ENCODE measurements at places on chromosomes 2 and 18.

GRCh38 chr18:56202678-56203077 is 435.7 kb downstream of the TXNL1 start:
- DNase-seq, result peak; percentile 6

DNA sequence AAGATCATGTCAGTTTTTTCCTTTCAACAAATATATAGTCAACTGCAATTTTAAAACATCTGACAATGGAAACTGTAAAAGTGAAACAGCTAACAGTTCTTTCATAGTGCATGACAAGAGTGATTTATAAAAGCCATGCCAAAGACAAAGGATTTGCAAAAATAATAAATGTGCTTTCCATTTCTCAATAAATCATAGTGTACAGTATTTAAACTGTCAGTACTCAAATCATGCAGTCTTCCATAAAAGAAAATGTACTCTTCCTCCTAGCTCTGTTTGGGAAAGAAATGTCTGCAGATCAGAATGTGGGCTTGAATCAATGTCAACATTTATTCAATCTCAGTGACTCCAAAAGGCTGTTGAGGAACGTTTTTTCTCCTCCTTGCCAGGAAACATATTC is 131.7 kb upstream of the PDE1A start:
- no peak for DNase-seq

- DNase-seq, result peak; percentile 45
Observed at GRCh38 chr2:38128653-38129052, 52.7 kb upstream of the CYP1B1 start.

DNA sequence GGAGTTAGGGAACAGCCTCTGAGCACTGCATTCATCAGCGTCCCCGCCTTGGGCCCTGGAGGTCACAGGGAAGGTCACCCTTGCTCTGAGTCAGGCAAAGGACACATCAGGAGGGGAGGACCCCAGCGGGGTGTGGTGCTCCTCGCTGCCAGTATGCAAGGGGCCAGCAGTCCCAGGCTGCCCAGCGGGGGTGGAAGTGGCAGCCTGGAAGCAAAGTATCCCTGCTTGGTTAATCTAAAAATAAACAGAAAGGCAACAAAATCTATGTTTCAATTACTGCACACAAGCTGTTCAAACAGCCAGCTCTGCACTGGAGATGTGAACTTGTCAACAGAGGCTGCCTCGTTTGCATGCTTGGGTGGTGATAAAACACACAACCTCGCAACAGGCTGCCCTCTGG is 164.1 kb downstream of the KLHL29 start:
- DNase-seq, result no peak
